GF-D8 (cell line): ENCODE measurements at places on chromosomes 13 and 19.

DNA sequence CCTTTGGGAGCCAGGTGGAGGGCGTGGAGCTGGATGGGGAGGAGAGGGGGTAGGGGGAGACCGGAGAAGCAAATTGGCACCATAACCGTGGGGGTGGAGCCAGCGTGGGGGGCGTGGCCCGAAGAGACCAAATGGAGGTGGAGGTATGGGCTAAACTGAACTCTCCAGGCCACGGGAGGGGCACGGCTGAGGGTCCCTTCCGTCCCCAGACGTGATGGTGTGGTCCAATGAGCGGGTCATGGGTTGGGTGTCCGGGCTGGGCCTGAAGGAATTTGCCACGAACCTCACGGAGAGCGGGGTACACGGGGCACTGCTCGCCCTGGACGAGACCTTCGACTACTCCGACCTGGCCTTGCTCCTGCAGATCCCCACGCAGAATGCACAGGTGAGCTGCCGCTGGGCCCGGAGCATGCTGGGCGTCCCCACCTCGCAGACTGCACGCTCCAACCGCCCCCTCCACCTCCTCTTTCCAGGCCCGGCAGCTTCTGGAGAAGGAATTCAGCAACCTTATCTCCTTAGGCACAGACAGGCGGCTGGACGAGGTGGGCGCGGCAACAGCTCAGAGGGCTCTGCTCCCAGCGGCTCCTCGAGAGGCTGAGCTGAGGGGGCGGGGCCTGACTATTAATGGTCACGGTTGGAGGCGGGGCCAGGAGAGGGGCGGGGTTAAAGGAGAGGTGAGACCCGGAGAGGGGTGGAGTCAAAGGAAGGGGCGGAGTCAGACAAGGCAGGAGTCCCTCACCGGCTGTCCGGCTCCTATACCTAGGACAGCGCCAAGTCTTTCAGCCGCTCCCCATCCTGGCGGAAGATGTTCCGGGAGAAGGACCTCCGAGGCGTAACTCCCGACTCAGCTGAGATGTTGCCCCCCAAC is 6.2 kb downstream of the HRC start:
- DNase-seq: peak; percentile 77

DNA sequence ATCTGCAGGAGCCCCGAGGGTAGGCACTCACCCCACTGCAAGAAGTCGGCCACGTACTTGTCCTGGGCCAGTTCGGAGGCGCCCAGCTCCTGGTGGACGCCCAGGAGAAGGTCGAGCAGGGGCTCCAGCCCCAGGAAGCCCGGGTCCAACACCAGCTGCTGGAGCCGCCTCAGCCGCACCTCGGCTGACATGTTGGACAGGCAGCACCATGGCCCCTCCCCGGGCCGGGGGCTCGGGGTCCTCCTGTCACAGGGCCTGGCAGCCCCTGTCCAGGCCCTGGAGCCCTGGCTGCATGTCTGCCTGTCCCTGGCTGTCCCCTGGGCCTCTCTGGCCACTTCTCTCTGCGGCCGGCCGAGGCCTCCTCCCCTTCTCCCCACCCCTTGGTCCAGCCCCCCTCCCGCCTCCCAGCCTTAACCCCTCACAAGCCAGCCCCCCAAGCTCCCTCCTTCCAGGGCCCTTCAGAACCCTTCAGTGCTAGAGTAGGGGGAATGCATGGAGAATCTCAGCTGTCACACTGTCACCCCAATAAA is at the start of gene DMPK:
DMPK (minus strand) TSS at position 329 of the 530 bp plus-strand sequence; CDS start at position 191, 138 bp downstream.
- DNase-seq: no peak

DNA sequence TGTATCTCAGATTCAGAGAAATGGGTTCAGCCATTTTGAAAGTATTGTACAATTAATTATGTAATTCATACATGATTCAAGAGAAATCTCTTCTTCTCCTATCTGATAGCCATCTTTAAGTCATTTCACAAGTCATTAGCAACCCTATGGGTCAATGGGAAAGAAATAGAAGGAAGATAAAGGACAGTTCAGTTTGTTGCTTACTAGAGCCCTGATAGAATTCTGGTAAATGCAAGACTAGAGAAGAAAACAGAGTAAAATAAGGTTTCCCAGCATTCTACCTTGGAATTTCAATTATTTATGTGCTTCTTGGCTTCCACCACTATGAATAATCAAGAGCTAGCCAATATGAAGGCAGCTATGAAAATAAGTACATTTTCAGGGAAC is 117.7 kb downstream of the LHFPL6 start:
- DNase-seq: no peak

DNA sequence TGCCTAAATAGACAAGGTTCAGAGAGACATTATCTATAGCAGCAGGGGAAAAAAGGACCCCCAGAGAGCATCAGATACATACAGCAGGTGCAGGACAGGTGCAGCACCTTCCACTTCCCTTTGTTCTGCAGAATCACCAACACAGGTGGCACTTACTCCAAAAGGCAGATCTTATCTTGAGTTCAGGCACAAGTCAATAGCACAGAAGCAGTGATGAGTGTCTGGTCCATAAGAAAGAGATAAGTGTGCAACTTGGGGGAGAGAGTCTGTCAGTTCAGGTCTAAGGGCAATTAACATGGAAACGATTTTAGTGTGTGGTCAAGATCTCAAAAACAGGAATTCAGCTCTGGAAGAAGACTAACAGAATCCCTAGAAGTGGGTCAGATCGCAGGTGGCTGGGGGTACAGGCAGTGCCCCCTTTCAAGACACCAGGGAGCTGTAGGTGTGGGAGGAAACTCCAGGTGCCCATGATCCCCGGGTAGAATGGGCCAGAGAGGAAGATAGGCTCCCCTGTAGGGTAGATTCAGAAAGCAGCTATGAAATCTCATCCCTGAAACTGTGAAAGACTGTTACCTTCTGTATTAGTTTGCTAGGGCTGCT is 40.6 kb downstream of the TNFSF11 start:
- no peak for DNase-seq

GRCh38 chr13:30863231-30863630 is 42.8 kb upstream of the MEDAG start:
- DNase-seq: no peak

- no peak for DNase-seq
These were observed 37.2 kb upstream of the SOHLH2 start for GRCh38 chr13:36251526-36251925.

DNA sequence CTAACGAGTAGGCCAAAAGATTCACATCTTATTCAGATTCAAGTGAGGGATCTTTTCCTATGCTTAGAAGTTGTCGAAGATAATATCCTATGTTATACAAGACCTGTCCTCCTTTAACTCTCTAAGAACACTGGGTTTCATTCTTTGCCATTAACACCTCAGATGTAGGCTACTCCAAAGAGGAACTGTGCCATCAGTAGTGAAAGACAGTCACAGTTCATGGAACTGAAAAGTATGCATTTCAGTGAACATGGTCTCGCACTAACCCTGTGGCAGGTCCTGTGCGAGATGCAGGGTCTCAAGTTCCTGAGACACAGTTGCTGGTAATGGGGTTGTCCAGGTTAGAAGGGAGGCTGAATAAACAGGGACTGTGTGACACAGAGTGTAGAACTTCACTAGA is 4.1 kb downstream of the LGALS16 start:
- no peak for DNase-seq

DNA sequence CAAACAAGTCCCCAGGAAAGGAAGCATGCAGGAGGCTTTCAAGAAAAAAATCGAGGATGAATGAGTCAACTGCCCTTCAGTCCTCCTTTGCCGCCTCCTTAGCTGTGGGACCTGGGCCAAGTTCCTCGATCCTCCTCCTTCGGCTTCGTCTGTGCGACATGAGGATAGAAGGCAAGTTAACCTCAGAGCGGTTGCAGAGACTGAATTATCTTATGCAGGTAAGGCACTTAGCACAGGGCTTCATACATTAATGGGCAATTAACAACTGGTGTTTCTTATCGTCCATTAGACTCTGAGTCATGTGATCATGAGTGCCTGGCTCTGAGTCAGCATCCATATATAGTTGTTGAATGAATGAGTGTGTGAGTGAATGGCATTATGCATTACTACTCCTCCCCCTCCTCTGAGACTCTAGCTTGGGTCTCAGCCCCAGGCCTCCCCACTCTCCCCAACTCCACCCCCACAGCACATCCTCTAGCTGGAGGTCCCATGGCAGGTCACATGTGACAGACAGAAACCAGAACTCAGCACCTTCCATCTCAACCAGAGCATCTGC is 1.6 kb upstream of the TTC9B start:
- DNase-seq: no peak

GRCh38 chr13:39779337-39780265 is 124.1 kb downstream of the COG6 start:
- DNase-seq: no peak

DNA sequence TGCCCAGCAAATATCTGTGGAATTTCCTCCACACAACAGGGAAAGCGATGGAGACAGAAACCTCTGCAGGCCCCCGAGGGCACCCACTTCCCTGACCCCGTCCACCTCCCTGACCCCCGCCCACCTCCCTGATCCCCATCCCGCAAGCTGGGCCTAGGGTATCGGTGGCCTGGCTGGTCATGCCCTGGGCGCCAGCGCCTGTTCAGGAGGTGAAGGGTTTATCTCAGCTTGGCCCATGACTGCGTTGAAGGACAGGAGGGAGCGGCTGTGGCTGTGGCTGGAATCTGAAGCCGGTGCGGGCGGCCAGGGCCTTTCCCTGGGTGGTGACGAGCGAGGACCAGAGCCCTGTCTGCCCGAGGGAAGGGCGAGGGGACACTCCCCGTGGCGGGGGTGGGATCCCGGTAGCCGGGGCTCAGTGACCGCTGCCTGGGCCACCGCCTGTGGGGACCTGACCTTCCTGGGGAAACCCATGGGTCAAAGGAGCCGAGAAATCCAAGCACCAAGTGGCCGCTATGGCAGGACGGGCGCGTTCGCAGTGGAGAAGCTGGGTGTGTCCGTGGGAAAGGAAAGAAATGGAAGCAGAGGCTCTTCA is 20.7 kb downstream of the GAS6 start:
- no peak for DNase-seq

DNA sequence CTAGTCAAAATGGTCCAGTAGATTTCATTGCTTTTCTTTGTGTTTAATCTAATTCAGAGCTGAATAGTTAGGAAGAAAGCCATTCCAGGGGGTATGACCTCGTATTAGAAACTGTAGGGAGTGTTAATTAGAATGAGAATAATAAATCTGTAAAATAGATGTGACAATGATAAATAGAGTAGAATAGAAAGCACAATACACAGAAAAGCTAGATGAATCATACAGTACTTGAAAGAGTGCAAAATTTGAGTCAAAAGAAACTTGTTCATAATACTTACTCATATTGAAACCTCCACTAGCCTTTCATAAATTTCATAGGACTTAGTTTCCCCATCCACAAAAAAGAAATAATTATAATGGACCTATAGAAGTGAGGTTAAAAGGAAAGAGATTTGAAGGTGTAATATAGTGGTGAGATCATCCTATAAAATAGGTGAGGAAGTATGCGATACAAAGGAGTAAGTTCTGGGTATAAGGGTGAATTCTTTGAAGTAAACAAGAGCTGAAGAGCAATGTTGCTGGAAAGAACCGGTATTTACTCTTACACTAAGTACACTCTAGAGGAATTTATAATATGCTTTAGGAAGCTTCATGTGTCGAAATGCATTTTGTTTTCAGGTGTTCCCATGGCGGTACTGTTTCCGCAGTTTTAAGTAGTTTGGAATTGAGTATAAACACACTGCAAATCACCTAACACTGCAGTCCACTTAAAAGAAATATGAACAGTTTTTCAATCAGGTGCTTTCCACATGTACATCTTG is 21.9 kb downstream of the PCDH17 start:
- no peak for DNase-seq

GRCh38 chr19:14476673-14477401 is 1.7 kb upstream of the PTGER1 start:
- DNase-seq: no peak

DNA sequence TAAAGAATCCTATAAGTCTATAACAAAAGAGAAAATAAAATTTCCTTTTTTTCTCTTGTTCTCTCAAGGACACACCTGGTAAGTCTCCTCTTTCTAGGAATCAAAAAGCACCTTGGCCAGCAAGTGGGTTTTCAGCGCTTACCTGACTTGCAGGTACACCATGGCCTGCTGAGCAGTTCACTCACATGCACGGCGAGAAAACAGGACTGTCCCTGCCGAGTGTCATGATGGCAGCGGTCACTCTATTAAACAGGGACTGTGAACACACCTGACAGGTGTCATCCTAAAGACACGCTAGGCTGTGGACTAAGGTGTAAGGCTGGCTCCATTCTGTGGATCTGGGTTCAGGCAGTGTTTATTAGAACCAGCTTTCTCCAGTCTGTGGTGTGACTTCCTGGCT is 170.2 kb downstream of the TEX29 start:
- no peak for DNase-seq

- DNase-seq: no peak
These were observed 142.5 kb downstream of the DCLK1 start for GRCh38 chr13:35988648-35989081.

- DNase-seq: no peak
These were observed 28.7 kb upstream of the LMO7 start for GRCh38 chr13:75607447-75607846.

DNA sequence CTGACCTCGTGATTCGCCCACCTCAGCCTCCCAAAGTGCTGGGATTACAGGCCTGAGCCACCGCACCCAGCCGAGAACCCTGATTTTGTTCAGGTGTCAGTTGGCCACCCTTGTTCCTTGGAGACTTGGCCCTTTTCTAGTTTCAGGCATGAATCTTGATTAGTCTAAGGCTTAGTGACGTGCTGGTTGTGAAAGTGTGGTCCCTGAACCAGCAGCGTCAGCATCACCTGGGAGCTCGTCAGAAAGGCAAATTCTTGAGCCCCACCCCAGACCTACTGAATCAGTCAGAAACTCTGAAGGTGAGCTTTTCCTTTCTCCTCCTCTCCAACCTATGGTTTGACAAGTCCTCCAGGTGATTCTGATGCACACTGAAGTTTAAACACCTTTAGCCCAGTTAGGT is 35.2 kb downstream of the CACNG6 start:
- no peak for DNase-seq

DNA sequence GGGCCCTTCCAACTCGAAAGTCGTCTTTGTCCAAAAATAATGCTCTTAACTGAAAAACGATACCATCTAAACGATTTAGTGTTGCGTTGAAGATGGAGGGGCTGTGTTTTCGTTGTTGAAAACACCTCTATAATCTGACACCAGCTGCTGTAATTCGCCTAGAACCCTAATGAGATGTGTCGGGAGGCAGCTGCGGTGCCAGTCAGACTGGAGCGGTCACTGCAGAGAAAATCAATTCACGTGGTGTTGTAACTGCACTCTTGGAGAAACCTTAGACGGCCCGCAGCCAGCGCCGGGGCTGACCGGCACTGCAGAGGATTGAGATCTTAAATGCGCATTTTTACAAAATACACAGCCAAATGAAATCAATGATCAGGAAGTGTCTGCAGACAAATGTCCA is 339.1 kb downstream of the ZNF536 start:
- DNase-seq: no peak

GRCh38 chr19:16042533-16043085 is 33.7 kb upstream of the TPM4 start:
- DNase-seq: no peak

DNA sequence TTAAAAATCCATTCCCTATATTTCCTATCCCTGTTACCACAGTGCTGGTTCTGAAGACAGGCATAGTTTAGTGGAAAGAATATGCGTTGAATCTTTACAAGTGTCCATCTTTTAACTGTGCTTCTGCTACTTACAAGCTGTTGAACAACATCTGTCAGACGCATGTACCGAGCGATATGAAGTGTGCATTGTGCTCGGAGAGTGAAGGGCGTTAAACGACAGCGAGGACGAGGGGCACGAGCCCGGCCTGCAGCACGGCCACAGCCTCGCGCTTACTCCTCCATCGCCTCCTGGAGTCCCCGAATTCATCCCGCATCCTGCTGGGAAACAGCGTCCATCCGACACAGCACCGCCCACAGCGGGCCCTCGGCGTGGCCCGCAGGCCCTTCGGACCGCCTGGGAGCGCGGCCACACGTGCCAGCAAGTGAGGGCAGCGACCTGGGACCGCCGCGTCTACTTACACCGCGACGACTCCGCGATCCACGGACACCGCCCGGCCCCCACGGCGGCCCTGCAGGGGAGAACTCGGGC is 514 bp downstream of the PCID2 start:
- DNase-seq: no peak
